ENCODE measurements at places on chromosomes 3 and 15.
A peak's percentile ranks its signal among the peaks of the same experiment; 100 is the strongest.

- no peak for DNase-seq
These were observed 67.6 kb downstream of the SLC6A11 start for GRCh38 chr3:10883478-10884234.

DNA sequence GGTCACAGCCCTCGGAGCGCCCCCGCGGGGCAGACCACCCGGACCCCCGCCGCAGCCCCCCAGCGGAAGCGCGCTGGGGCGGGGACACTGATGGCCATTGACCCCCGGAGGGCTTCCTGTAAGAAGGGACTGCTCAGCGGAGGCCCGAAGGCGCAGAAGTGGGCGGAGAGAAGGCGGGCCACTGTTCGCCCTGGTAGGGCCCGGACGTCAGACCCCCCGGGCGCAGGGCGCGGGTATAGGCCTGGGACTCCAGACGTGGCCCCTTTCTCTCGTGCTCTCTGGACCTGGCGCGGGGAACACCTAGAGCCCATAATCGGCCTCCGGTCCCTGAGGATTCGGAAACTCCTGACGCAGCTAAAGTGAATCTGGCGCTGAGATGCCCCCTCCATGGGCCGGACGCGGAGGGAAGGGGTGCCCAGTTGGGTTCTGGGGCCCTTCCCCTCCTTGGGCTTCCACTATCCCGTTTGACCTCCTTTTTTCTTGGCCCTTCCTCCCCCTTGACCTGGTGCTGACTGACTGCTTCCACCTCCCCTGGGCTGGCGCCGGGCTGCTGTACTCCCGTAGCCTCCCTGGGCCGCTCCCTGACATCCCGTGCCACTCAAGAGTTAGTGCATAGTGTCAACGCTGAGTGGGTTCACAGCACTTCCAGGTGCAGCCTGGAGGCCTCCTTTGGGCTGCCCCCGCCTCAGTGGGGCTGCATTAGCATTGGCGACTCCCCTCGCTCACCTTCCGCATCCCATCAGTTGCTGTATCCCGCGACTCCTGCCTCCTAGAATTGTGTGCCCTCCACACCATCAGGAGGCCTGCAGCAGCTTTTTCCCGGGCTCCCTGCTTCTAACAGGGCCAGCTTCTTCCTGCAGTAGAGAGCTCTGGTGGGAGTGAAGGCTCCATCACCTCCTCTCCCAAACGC, 694 bp downstream of the ABTB1 start:
- DNase-seq, result peak; percentile 8

GRCh38 chr3:137588871-137589270, 175.2 kb upstream of the SOX14 start:
- no peak for DNase-seq

- DNase-seq, result no peak
These were observed 28.9 kb upstream of the CD200R1L start for GRCh38 chr3:112875561-112875960.
